Spinal cord (tissue), 10 donors: ENCODE measurements at places on chromosomes 3 and 15.

- DNase-seq: no peak
These were observed 6.5 kb upstream of the MINDY4B start for GRCh38 chr3:150911771-150912170.

DNA sequence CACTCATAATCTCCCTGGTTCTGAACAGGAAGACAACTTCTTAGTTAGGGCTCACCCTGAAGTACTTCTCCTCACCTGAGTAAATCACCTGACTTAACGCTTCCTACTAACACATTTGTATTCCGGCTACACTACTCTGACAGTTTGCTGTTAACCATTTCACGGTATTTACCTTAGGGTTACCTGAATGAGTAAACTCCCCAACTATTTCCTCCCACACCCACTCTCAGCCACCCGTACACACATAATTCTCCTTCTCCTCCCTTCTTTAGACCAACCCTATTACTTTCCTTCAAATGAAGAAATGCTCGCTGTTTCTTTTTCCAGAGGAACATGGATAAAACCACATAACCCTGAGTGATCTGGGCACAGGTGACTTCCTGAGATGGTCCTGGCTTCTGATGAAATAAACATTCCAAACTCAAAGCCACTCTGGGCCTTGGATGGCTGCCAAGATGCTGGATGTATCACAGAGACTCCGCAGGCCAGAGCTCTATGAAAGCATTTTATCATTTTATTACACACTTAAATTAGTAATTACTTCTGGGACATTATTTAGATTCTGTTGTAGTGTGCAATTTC lies 183.6 kb upstream of the ATP11B start:
- DNase-seq: no peak

GRCh38 chr3:38374221-38374620 lies 27.6 kb downstream of the XYLB start:
- no peak for DNase-seq

DNA sequence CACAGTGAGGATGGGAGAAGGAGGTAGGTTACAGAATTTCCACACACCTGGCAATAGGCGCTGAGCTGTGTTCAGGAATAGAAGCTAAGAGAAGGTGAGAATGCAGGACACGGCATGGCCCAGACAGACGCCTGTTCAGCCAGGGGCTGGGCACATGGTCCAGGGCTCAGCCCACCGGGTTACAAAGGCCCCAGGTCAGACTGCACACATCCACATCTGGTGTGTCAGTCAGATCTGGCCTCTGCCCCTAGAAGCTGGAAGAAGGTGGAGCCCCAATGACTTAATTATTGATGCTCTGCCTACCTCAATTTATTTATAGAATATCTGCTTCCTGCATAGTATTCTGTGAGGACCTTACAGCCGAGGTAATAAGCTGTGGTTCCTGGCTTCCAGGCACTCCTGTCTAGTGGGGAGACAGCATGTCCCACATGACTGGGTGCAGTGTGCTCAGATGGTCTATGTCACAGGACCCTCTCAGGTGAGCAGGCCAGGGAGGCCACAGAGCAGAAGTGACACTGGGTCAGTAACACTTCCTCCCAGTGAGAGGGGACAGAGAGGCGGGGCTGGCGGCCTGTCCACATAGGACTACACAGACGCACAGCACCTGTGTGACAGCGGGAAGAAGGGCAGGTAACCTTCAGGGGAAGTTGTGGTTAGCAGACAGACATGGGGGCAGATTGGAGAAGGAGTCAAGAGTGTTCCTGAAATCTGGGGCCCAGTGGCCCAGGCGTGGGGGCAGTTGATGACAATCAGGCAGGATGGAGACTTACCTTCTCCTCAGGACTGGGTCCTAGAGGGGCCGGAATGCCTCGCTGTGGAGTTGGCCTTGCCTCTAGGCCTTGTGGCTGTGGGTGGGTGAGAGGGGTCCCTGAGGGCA lies 38.6 kb upstream of the PLXNA1 start:
- DNase-seq: no peak

GRCh38 chr3:111952086-111952485 lies 26.7 kb upstream of the ABHD10 start:
- DNase-seq: no peak
